GM18507 (cell line): ENCODE measurements at places on chromosomes 7 and 10.

GRCh38 chr10:114513381-114513792 is 109.1 kb upstream of the AFAP1L2 start:
- DNase-seq: no peak

DNA sequence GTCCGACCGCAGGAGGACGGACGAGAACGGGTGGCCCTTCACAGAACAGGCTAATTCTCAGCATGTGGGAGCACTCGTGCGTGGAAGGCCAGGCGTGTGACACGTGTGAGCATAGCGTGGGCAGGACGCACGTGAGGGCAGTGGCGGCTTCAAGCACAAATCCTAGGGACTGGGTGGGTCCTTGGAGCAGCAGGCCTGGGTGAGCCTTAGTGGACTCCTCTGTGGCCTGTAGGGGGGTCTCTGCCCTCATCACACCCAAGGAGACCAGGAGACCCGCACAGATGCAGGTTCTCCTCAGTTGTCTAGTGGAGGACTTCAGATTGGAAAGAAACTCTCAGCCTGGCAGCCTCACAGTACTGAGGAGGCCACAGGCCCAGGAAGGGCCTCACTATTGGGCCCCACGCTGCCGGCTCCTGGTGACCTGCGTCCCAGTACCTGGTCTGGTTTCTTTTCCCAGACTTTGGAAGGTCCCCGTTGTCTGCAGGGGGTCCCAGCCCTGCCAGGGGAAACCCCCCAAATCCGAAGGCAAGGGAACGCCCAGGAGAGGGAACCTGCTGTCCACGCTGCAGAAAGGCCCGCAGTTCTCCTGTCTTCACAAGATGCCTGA is 49.1 kb upstream of the FAM20C start:
- no peak for DNase-seq

DNA sequence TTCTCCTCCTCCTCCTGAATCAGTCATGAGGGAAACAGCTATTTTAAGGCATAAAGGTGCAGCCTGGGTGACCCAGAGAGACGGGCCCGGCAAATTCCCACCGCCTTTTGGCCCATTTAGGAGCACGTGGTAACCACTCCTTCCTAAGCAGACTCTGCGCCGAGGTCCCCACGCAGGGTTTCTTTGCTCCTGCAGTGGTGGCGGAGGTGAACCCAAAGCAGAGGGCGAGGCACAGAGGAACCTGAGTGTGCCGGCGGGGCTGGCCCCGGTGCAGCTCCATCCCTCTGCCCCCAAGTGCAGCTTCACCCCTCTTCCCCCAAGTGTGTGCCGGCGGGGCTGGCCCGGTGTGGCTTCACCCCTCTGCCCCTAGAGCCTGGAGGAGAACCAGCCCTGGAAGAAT is 50.6 kb downstream of the DPYSL4 start:
- no peak for DNase-seq

DNA sequence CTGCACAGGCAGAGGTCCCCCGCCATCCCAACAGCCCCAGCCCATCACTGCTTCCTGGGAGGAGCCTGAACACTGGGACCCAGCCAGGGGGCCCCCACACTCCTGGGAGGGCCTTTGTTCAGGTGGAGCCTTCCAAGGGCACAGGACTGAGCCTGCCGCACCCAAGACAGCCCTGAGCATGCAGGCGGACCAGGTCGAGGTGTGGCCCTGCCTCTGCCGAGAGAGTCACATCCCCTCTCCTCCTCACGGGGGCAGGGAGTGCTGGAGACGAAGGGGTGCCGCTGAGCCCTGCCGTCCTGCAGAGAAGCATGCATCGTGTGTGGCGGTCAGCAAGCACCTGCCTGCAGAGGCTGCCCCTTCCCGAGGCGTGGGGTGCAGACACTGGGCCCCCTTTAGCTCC is 7.3 kb upstream of the MAFK start:
- no peak for DNase-seq

GRCh38 chr10:49161411-49161997 is 26.7 kb downstream of the TMEM273 start:
- DNase-seq: no peak

- DNase-seq: no peak
These were observed 501.0 kb upstream of the GALNT17 start for GRCh38 chr7:70630818-70631457.

DNA sequence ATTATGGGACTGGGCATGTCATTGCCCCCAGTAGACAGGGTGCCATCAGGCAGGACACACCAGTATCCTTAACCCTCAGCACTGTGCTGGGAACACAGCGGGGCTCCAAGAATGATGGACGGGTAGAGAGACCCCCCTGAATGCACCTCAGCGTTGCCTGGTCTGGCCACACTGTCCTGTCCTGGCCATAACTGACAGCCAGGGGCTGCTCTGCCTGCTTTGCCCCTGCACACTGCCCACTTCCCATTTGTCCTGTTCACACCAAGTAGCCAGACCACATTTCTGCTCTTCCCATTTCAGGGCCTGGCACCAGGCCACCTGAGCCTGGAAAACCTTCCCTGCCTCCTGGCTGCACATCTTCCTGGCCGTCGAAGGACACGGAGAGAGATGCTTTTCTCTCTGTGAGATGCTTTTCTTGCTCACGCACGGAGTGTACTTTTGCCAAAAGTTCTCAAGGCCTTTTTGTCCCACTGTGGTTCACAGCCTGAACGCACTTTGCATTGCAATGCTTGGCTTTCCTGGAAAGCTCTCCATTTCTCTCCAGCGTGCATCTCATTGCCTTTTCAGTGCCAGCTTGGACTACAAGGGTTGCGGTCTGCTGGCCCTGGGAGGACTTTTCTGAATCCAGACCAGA is 131.0 kb upstream of the EEPD1 start:
- DNase-seq: no peak

DNA sequence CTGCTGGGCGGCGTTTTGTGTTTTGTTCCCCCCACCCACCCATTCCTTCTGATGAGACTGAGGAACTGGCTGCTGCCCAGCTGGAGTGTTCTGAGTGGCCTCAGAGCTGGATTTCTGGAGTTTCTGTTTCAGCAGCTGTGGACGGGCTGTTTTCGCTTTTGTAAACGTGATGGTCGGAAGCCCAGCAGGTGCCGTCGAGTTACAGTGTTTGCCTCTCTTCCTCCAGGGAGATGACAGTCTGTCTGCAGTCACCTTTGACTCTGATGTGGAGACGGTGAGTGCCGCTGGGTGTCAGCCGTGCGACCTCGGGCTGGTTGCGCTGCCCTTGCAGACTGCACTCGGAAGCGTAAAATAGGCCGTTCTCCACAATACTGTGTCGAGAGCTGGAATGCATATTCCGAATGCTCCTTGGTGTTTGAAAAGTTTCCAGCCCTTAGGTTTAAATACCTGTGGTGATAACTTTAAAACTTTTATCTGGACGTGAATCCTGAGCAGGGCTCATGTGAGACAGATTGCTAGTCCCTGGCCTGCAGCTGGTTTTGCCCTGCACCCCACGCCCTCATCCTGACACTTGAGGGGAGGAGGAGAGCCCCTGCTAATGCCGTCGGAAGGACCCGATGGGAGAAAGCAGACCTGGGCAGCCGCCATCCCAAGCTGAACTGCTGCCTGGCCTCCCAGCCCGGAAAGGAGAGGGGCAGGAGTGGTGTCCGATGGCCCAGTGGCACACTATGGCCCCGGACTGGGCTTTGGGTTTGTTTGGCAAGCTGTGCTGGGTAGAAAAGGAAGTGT is 8.3 kb downstream of the IQCE start:
- no peak for DNase-seq

- DNase-seq: no peak
These were observed 167.2 kb downstream of the WNT2 start for GRCh38 chr7:117155694-117156093.

GRCh38 chr10:115977855-115978254 is 295.2 kb downstream of the GFRA1 start:
- DNase-seq: no peak

DNA sequence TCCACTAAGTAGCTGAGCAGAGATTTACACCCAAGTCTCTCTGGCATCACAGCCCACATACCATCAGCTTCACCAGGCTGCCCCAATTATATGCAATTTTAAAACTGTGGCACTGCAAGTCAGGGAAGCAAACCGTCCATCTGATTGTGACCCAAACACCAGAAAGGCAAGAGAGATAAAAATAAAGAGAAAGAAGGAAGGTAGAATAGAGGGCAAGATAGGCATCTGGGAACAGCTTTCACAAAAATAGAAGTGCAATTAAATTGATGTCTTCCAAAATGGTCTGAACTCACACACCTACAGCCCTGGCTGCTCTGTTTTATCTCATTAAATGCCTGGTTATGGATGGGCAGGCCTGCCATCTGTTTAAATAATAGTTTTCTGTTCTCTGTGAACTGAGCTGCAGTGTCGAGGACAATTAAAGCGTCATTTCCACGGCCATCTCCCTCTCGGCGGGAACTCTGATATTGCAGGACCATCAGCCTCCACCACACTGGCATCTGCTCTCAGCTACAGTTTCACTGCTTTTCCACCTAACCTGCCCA is 509.1 kb downstream of the INHBA start:
- DNase-seq: no peak

DNA sequence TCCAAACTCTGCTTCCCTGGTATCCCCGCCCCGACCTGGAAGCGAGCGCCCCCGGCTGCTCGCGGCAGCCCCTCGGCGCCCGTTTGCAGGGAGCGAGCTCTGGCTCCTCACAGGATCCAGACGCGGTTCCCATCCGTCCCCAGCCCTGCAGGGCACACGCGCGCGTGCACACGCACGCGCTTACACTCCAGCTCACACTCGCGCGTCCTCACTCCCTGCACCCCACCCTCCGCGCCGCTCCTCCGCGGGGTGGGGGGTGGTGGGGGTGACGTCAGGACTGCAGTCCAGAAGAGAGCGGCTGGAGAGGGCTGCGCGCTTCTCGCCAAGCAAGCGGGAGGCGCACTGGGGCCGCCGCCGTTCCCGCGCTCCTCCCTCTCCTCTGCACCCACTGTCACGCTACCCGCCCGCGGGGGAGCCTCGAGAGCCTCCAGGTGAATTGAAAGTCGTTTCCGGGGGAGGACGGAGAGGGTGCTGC is 255.6 kb downstream of the OTUD1 start:
- no peak for DNase-seq

- no peak for DNase-seq
These were observed 409.0 kb upstream of the NRP1 start for GRCh38 chr10:33743429-33743857.

GRCh38 chr7:120402079-120402767 is 129.2 kb downstream of the KCND2 start:
- DNase-seq: no peak

DNA sequence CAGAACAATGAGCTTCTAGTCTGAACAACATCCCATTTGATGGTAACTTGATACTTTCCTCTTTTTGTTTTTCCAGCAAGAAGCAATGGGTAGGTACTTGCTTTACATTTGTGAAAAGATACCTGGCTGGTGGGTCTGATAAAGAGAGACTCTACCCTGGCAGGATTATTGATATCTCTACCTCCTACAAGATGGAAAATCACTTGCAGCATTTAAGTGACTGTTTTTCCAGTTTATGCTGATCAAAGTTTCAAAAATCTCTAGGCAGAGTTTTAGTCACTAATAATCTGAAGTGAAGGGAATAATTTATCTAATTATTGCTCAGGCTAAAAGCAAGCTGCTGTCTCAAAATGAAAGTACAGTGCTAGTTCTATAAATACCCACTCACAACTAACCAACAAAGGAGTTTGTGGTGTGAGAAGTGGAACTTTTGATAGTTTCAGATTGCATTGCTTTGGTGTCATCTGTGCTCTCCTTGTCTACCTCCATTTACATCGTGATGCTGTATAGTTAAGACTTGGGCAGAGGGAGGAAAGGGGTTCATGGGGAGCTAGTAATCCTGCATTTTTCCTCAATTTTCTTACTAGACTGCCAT is 86.0 kb upstream of the ANKRD1 start:
- peak; percentile 40 for DNase-seq

- DNase-seq: no peak
These were observed 141.6 kb upstream of the WNT16 start for GRCh38 chr7:121187222-121187621.

GRCh38 chr7:158032561-158033115 is 555.0 kb downstream of the PTPRN2 start:
- DNase-seq: no peak

- DNase-seq: no peak
These were observed 211.7 kb downstream of the CCSER2 start for GRCh38 chr10:84540022-84540616.

- no peak for DNase-seq
These were observed 50.4 kb downstream of the ADD3 start for GRCh38 chr10:110058212-110058611.

GRCh38 chr7:108014747-108015682 is 12.1 kb upstream of the LAMB1 start:
- DNase-seq: no peak

GRCh38 chr7:157585113-157585861 is 248.5 kb downstream of the DNAJB6 start:
- no peak for DNase-seq

DNA sequence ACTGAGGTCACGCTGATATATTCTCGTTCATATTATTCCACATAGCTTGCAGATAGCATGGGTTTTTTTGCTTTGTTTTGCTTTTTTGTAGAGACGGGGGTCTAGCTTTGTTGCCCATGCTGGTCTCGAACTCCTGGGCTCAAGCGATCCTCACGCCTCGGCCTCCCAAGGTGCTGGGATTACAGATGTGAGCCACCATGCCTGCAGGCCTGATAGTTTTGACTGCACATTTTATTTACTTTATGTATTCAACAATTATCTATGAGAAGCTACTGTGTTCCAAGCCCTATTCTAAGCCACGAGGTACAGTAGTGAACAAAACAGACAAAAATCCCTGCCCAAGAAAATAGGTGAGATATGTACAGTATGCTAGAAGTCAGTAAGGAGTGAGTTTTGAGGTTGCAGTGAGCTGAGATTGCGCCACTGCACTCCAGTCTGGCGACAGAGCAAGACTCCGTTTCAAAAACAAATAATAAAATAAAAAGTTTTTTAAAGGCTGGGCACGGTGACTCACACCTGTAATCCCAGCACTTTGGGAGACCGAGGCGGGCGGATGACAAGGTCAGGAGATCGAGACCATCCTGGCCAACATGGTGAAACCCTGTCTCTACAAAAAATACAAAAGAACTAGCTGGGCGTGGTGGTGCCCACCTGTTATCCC is 1.3 kb upstream of the YWHAG start:
- no peak for DNase-seq

GRCh38 chr7:79828866-79829265 is 305.8 kb upstream of the GNAI1 start:
- no peak for DNase-seq

DNA sequence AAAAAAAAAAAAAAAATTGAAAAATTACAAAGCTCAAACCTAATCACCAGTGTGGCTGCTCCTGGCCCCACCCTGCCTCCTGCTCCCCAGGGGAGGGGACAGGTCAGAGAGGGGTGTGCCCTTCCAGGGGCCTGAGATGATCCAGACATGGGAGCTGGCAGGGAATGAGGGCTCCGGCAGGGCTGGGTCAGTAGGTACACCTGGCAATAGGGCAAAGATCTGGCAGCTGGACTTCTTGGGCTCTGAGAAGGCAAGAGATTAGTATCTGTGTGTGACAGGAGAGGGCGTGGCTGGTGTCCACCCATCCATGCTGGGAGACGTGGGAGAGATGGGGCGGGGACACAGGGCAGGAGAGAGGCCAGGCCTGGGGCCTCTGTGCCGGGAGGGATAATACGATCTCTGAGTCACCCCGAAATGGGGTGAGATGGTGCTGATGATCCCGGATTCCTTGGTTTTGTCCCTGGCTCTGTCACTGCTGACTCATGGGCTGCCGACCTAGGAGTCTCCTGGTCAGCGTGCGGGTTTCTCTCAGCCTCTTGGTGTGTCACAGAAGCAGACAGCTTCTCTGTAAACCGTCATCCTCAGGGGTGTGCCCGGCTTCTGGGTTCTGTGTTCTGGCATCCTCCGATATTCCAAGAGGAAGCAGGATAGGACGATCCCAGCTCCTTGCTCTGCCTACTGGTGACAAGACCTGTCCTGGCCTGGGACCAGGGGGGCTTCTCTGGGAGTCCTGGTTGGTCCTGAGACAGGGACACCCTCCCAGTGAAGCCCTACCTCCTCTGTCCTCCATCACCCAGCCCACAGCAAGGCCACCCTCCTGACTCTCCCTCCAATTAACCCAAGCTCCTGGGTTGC is 8.2 kb upstream of the CLDN4 start:
- no peak for DNase-seq
